Activated CD8-positive, alpha-beta memory T cell treated with anti-CD3 and anti-CD28 coated beads for 1 hour (primary cell): ENCODE measurements at places on chromosomes 13 and 19.
A peak's percentile ranks its signal among the peaks of the same experiment; 100 is the strongest.

DNA sequence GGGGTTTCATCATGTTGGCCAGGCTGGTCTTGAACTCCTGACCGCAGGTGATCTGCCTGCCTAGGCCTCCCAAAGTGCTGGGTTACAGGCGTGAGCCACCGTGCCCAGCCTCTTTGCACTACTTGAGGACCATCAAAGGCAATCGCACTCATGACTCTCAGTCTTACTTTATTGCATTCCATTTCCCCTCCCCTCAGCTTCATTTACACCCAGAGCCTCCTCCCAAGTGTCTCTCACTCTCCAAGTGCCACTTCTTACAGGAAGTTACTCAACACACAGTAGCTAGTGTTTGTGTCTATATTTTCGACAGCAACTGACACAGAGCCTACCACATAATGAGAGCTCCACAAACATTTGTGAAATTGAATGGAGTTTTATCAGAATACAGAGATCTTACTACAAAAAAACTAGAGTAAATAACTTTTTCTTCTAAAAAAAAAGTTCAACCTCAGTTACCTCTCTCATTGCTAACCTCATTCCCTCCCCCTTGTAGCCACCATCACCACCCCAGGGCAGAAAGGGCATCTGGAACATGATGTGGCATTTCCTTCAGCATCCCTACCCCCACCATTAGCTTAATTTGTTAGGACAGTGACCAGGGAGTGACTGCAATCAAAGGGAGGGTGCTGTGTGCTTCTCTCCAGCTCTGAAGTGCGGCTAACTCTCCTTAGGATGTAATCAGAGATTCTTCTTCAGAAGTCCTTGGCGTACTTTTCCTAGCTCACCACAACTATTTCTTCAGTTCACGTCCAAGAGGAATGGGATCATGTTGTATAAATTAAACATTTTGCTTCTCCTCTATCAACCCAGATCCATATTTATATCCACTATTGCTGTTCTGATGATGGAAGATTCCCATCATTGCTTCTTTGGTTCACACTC is 17.0 kb upstream of the RUBCNL start:
- DNase-seq, result no peak

GRCh38 chr13:83895994-83896580 is 13.8 kb upstream of the SLITRK1 start:
- DNase-seq, result no peak

GRCh38 chr19:10417541-10418234 is 2.6 kb upstream of the PDE4A start:
- no peak for DNase-seq

GRCh38 chr19:7550987-7551761 is 15.7 kb downstream of the PNPLA6 start:
- DNase-seq, result no peak

- no peak for DNase-seq
Observed at GRCh38 chr19:49676136-49676783, 811 bp upstream of the PRMT1 start.

DNA sequence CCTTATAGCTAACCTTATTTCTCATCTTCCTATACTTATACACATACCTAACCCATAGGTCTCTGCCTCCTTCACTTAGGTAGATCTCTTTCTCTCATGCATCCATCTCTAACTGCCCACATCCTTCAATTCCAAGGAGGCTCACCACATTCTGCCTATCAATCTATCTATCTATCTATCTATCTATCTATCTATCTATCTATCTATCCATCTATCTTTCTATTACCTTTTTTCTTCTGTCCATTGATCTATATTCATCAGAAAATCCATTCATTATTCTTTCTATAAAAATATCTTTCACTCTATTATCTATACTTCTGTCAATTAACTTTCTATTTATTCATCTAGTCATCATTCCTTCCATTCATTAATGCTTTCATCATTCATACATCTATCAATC is 11.1 kb upstream of the CYP2A7 start:
- DNase-seq, result no peak

DNA sequence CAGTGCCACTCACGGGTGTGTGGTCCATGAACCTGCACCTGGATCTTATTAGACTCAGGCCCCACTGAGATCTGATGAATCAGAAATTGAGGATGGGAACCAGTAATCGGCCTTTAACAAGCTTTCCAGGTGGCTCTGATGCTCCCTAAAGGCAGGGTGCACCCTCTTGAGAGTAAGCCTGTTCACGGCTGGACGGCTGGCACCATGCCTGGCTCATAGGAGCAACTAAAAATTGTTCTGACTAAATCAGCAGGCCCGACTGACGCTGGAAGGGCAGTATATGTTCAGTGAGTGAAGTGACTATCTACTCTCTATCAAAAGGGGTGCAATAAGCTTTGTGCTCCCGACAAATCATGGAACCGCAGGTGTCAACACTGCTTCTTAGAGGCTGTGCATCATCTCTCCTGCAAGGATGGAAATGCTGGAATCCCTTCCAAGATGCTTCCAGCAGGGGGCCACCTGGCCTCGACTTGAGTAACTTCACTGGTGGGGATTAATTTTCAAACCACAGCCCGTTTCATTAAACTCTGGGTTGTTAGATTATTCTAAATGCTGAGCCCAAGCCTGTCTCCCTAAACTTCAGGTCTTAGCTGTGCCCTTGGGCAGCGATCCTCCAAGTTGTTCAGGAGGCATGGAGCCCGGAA is 28.4 kb downstream of the TMTC4 start:
- no peak for DNase-seq

- no peak for DNase-seq
Observed at GRCh38 chr19:53131727-53132126, 983 bp downstream of the ZNF415 start.

- DNase-seq, result peak; percentile 70
Observed at GRCh38 chr13:113724780-113725315, 34.2 kb upstream of the TMEM255B start.
